ENCODE measurements at places on chromosomes 2 and 18.

DNA sequence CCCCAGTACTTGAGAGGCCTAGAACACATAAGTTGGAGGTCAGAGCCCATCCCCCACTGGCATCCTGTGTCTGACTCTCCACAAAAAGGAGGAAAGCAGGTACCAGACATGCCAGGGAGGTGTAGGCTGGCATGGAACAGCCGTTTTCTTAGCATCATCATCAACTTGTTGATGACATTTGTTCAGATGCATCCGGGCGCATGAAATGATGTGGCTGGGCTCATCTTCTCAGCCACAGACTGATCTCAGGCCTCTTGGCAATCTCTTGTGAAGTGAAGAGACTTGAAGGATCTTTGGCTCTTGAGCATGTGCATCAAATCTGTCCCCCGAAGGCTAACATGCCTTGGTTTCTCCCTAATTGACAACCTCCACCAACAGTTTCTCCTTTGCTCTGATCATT lies 243.3 kb downstream of the TSN start:
- DNase-seq = no peak

DNA sequence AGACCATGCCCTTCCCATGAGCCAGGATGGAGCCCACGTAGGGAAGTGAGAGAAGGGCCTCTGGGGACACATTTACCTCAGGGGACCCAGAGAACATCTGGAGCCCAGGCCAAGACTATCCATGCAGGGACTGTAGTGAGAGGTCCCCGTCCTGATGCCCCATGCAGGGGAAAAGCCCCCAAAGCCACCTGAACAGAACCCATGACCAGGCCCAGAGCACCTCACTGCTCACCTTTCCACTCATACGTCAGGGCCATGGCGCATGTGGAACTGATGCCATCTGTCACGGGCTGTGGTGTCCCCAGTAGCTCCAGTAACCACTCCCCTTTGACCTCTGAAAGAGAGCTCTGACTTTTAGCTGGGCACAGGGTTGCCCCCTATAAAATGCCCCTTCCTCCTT lies 106.5 kb upstream of the TEX51 start:
- DNase-seq = no peak

DNA sequence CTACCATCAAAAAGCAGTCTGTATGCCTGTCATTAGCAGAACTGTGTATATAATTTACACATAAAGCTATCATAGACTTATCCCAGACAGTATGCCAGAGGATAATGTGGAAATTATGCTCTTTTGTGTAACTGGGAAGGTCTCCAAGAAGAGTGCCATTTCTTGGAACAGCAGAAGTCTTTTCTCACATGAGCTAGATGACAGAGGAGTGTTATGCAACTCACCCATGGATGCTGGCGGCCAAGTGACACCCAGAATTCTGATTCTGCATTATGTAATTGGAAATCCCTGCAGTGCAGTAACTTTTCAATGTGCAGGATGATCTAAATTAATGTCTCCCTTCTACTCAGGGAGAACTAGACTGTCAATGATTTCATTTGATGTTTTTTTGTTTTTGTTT lies 160.0 kb downstream of the UBE2E3 start:
- DNase-seq = peak; percentile 31

DNA sequence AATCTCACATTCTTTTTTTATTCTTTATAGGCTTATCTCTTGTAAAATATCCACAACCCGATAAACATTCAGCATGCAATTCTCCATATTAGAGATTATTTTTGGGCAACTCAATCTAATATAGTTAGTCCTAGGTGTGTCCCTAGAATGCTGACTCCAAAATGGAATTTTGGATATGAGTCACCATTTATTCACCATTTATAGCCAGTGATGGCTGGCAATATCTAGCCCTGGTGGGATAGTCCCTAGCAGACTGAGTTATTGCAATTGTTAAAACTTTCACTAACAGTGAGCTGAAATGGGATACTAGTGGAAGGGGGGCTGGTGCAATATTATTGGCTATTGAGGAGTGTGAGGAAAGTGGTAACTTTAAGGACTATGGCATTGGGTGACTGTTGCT lies 401.6 kb downstream of the SLC4A3 start:
- DNase-seq = no peak

GRCh38 chr2:65940856-65941255 lies 494.1 kb upstream of the MEIS1 start:
- DNase-seq = no peak

- DNase-seq = no peak
These were observed 889 bp downstream of the ZC3H15 start for GRCh38 chr2:186486651-186487647.

DNA sequence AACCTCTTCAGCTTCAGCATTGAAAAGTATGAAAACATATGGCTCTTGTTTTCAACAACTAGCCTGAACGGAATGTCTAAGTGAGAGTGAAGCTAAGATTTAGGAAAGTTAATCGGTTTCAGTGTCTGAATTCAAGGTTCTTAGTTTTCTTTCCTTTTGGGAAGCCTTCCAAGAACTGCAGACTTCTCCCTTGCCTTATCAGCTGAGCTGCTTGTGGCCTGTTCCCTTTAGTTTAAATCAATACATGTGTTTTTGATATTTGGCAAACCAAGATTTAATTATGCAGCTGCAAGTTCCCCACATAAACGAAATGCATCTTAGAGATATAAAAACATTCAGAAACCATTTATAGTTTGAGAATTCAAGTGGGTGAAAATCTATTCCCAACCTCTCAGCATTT lies 274.3 kb upstream of the NRP2 start:
- DNase-seq = no peak

DNA sequence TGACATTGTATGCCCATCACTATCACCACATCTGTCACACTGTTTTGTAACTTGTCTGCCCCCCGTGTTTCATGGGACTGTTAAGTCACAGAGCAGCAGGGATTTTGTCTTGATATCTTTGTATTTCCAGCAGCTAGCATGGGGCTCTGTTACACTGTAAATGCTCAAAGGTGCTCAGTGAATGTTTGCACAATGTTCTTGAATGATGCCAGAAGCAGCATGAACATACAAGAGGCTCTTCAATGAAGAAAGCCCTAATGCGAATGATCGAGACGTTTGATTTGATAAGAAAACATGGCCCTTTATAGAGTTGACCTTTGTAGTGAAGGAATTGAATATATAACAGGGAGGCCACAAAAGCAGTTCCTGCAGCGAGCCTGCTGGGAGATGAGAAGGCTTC lies 120.9 kb upstream of the TTC39C start:
- DNase-seq = no peak

DNA sequence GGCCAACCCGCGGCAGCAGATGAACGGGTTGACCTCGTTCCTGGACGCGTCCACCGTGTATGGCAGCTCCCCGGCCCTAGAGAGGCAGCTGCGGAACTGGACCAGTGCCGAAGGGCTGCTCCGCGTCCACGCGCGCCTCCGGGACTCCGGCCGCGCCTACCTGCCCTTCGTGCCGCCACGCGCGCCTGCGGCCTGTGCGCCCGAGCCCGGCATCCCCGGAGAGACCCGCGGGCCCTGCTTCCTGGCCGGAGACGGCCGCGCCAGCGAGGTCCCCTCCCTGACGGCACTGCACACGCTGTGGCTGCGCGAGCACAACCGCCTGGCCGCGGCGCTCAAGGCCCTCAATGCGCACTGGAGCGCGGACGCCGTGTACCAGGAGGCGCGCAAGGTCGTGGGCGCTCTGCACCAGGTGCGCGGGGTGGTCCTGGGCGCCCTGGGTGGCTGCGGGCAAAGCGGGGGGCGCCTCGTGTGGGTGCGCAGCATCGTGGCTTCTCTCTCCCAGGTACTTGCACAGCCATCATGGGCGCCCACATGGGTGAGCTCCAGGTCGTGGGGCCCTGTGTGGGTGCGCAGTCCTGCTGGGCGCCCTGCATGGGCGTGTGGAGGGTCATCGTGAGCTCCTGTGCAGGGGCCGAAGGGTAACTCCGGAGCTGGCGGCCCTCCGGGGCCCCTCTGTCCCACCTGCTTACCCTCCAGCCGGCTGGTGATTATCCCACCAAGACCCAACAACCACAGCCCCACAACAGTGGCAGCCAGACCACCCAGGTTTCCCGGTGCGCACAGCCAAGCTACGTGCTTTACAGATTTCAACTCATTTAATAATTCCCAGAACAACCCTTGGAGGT lies 64.2 kb downstream of the TPO start:
- no peak for DNase-seq

DNA sequence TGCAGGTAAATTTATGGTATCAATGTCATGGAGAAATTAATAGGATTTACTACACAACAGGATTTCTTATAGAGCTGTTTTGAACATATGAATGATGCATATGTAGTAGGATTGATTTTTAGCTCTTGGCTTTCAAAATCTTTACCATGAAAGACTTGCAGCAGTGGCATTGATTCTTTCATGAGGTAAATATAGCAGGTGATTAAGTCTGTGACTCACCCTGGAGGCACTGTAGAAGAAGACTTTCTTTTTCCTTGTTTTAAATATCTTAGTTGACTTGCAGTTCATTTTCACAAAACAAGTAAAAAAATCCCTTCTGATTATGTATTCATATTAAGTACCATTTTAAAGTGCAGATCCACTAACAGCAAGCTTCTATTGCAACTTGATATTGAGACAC lies 463.0 kb downstream of the FBXO15 start:
- no peak for DNase-seq

- DNase-seq = no peak
These were observed 10.3 kb downstream of the ARL5A start for GRCh38 chr2:151817929-151818328.

- no peak for DNase-seq
These were observed 353.2 kb downstream of the SLC4A3 start for GRCh38 chr2:219980638-219981037.

DNA sequence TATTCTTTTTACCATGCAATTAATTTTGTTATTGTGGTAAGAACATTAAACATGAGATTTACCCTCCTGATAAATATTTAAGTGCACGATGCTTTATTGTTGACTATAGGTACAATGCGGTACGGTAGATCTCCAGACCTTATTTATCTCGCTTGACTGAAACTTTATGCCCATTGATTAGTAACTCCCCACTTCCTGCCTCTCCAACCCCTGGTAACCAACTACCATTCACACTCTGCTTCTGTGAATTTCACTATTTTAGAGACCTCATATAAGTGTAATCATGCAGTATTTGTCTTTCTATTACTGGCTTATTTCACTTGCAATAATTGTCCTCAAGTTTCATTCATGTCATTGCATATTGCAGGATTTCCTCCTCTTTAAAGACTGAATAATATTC lies 195.7 kb upstream of the ID2 start:
- DNase-seq = no peak

DNA sequence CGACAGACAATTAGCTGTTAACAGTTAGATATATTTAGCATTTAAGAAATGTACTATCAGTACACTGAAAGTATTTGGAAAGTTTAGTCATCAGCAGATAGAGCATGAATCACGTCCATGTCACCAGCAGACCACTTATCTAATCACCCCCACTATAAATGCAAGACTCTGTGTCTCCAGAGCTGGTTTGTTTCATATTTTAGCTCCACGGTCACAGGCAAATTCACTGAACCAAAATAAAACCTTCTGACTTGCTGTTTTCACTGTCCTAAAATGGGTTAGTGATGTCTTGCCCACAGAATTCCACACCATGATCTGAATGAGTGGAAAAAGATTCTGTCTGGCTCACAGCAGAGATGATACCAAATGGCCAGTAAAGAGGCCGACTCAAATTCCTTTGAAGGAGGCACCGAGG lies 64.9 kb downstream of the CDH2 start:
- no peak for DNase-seq

DNA sequence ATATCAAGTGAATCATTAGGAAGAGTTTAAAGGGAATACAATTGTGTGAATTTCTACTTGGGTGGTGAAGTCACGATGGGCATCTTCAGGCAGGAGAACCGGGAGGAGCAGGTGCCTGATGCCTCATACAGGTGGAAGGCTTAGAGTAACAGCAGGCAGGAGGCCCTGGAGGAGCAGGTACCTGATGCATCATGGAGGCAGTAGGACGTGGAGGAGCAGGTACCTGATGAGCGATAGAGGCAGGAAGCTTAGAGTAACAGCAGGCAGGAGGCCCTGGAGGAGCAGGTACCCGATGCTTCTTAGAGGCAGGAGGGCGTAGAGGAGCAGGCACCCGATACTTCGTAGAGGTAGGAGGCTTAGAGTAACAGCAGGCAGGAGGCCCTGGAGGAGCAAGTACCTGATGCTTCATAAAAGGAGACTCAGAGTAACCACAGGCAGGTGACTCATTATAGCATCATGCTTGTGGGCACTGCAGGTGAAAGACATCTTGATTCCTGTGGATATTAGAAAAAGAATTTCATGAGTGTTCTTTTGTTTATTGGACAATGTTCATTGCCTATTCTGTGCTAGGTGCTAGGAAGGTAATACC lies 133.9 kb downstream of the ATP9B start:
- no peak for DNase-seq

DNA sequence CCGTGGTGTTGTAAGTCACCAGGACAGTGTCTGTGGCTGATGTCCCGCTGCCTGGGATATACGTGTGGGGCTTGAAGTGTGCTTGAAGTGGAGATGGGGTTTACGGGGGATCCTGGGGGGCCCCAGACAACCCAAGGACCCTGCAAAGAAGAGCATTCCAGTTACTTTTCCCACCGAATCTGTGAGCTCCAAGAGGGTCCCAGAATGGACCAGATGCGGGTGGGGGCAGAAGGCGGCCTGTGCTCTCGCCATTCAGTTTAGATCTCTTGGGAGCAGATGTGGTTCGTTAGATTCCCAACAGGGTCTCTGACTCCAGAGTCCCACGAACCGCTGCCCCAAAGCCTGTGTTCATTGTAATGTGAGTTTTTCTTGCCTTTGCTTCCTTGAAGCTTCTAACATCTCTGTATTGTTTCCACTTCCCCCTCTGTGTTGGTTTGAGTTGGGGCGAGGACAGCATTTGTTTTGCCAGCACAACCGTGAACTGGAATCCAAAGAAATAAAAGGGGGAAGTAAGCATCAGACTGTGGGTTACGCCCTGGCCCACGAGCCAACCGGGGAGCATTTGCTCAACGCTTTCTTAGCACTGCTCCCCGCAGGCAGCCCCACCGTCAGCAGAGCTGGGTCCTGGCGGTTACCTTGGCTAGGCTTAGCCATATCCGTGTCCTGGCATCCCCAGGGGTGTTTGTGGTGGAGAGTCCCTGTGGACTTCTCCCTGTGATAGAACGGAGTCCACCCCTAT lies 92.1 kb downstream of the SH3BP4 start:
- DNase-seq = peak; percentile 23

DNA sequence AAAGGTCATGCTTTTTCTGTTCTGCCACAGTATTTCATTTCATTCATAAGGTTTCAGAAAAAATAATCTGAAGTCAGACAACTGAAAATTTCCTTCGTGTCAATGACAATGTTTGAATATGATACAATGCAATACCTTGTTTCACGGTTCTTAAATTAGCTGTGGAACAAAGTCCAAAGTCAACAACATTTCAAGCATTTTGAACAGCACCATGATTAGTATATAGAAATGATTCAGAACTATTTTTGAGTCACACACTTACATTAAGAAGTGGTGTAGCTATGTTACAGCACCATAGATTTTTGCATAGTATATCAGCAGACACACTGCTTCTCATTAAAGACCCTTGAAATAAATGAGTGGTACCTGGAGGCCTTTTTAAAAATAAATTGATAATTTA lies 178.3 kb upstream of the DSEL start:
- no peak for DNase-seq

DNA sequence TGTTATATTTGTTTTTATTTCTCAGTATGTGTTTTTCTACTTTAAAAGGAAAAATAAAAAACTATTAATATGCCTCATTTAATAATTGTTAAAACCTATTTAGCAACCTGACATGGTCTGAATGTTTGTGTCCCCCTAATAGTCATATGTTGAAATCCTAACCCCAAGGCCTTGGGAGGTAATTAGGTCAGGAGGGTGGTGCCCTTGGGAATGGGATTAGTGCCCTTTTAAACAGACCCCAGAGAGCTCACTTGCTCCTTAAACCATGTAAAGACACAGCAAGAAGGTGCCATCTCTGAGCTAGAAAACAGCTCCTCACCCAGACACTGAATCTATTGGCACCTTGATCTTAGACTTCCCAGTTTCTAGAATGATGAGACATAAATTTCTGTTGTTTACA lies 71.8 kb downstream of the CHST9 start:
- DNase-seq = no peak
